ENCODE measurements at places on chromosomes 2 and 18. TPM values are rescaled to one million over a fixed set of nuclear protein-coding genes. Genes with fewer than 3 reads are reported as not detected.

DNA sequence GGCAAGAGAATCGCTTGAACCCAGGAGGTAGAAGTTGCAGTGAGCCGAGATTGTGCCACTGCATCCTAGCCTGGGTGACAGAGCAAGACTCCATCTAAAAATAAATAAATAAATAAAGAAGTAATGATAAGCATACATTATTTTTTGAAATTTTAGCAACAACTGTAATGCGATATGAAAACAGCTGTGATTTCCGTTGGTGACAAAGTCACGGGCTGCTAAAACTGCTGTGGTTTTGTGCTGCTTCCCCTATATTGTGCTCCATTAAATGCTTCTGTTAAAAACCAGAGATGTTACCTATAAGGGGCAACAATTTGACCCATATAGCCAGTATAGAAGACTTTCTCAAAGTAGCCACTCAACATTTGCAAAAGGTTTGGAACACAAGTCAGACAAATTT lies 8.3 kb downstream of the TRIM54 start:
- no peak for DNase-seq

- DNase-seq = peak; percentile 63
Measured at GRCh38 chr2:38076152-38076709, 280 bp upstream of the CYP1B1 start.

DNA sequence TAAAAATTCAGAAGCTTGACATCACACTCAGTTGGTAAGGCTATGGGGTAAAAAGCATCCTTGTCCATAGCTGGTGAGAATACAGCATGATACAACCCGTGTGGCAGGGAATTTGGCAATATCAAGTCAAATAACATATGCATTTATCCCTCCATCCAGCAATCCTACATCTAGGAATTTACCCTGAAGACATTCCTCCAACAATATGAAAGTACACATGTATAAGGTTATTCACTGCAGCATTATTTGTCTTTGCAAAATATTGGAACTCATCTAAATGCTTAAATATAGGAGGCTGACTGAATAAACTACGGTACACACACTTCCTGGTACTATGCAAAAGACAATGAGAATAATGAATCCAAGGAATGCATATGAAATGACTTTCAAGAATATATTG lies 101.0 kb downstream of the MEP1B start:
- DNase-seq = no peak

The ANKRD12 gene
- total RNA-seq = 41.6 TPM

The PRSS56 gene
- total RNA-seq = not detected

The CFC1 gene
- total RNA-seq = 1.8 TPM

DNA sequence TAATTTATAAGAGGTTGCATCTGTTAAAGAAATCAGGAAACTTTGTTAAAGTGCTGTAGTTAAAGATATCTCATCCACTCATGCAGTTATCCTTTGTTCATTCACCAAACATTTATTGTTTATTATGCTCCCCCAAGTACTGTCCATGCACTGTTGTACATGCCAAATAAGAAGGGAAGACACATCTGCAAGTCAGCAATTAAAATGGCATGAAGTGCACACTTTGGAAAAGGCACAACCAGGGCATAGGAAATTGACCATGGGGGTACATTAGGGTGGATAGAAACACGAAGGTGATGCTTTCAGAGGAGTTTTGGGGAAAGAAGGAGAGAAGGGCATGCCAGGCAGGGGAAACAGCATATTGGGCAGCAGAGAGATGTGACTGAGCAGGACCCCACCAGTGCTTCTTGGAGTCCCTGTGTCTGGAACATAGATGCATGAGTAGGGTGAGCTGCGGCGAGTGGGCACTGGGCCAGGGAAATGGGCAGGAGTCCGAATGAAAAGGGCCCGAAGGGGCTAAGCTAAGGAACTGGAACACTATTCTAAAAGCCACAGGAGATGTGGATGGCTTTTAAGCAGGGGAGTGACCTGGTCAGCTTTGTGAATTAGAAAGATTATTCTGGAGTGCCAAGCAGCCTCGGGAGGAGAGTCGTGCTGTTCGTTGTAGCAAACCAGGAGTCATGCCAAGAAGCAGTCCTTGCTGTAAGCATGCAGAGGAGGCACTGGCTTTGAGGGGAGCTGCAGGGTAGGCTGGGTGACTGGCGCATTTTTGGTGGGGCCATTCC lies 316.3 kb downstream of the AGPS start:
- DNase-seq = no peak

The ITGB6 gene
- total RNA-seq = not detected

DNA sequence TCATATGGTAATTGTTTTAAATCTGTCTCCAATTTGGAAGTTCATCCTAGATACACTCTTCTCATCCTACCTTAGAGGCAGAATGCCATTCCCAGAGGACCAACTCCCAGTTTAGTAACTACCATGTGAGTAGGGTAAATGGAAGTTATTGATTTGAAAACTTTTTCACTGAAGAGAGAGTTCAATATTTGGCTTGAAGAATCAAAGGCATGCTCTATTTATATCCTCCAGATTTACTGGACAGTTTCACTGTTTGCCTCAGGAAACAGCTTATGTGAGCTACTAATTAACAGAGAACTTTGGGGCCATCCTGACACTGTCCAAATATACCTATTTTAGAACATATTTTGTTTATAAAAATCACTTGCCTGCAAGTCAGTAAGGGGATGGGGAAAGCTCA lies 607.2 kb upstream of the GYPC start:
- no peak for DNase-seq

The EIPR1 gene
- 43.8 TPM for total RNA-seq
